ENCODE measurements at places on chromosomes 12 and 14.

DNA sequence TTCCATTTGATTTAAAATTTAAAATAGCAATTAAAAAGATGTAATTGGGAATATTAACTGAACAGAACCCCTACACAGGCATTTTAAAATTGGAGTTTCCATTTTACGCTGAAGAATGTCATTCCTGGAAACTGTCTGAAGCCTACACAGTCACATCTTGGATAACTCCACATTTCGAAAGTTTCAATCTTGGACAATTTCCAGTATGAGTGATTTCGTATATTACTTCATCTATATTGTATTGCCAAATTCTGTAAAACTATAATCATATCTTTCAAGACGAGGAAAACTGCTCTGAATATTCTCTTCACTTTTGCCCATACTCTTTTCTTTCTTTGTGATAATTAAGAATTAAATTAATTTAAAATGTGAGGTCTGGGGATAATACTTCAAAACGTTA, 194.2 kb upstream of the ABCD2 start:
- DNase-seq = no peak

GRCh38 chr14:104891664-104892530, 26.8 kb downstream of the CEP170B start:
- no peak for DNase-seq

- no peak for DNase-seq
These were observed 492.4 kb upstream of the TMPO start for GRCh38 chr12:98022961-98023360.

DNA sequence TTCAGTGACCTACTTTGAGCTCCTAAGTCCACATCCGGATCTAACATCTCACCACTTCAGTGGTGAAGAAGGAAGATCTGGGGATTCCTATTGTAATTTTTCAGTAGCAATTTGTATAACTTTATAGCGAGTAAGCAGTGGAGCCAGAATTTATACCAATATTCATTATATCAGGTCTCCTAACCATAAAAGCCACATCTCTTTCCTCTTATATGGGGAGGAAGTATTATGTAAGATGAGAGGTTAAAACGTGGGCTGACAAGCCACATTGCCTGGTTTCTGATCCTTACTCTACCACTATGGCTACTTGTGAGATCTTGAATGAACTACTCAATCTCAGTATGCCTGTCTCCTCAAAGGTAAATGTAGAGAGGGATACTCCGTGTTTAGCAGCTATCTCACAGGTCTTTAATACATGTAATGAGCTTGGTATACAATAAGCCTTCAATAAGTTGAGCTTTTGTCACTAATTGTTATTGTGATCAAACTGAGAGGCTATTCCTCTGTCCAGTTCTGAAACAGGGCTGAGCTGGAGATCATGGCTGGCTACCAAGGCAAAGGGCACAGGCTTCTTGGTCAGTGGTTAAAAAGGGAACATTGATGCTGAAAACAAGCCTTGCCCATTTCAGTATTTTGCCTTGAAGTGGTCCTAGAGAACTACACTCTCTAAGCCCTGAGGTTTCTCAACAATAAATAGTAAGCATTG, 3.3 kb upstream of the TMEM117 start:
- no peak for DNase-seq

DNA sequence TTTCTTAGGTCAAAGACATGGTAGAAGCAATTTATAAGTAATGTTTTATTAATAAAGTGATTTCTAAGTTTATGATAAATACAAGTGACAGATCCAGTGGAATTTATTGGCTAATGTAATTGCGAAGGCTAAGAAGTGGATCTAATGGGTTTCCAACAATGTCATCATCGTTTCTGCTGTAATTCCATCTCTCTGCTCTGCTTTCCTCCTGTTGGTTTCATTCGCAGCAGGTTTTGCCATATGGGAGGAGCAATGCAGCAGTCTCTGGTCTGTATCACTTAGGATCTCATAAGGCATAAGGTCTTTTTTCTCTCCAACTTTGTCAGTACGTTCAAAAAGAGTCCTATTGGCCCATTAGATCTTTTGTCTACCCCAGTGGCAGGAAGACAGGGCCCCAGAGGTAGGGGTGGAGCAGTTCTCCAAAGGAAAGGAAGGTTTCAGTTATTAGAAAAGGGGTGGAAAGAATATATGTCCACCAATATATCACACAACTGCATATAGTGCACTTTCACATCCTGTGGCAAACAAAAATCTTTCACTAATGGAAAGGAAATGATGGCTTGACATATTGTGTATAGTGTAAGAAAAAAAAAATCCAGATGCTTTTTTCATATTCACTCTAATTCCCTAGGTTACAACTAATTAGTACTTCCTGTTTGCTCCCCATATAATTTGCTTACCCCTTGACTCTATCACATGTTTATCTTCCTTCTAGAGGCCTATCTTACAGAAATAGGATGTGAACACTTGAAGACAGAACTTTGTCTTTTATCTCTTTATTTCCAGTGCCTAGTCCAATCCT, 451.3 kb downstream of the ZFP36L1 start:
- no peak for DNase-seq

DNA sequence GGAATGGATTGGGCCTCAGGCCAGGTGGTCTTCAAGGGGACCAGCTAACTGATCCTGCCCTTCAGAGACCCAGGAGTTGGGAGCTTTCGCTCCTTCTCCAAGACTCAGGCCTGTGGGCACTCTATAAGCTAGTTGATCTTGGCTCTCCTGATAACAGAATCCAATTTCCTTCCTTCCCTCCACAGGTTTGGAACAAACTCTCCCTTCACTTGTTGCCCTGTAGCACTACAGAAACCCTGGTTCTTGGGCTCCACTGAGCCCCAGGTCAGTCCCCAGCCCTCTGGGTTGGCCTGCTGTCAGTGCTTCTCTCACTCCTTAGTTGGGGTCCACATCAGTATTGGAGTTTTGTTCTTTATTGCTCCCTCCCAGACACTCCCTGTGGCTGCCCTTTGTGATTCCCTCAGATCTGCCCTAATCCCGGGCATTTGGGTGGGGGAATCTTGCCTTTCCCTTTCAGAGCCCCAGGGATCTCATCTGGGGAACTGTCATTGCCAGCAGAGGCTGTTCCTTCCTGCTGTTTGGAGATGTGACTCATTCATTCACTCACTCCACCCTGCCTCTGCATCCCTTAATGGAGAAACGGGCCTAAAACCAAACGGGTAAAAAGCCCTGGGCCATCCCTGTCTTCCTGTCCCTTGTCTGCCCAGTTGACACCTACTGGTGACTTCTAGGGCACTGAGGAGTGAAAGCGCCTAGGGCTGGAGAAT, 4.4 kb upstream of the GPD1 start:
- no peak for DNase-seq

- DNase-seq = no peak
These were observed 41.3 kb upstream of the SYCP3 start for GRCh38 chr12:101780599-101780998.

GRCh38 chr12:12398026-12398859, 41.4 kb downstream of the BORCS5 start:
- DNase-seq = no peak

- DNase-seq = no peak
These were observed 151.6 kb downstream of the TTLL5 start for GRCh38 chr14:75812622-75813021.

GRCh38 chr12:132651444-132652100, 33.0 kb downstream of the P2RX2 start:
- no peak for DNase-seq

- DNase-seq = no peak
These were observed 65.2 kb downstream of the MARK3 start for GRCh38 chr14:103450416-103450815.

GRCh38 chr14:96011131-96011530, 28.0 kb upstream of the C14orf132 start:
- DNase-seq = no peak

- no peak for DNase-seq
These were observed 9.5 kb downstream of the TBX3 start for GRCh38 chr12:114674251-114675047.

DNA sequence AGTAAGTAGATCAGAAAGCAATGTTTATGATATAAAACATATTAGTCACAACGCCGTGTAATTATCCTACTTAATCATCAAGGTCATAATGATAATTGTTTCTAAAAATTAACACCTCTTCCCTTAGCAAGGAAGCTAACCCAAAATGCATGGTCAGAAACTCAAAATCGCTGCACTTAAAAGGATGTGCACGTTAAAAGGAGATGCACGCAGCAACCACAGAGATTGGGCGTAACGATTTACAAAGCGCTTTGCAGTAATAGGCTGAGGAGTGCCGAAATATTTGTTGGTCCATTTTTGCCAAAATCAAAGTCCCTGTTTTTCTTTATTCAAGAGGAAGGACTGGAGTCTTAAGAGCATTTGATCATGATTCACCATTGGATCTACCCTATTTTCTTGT, 1077.2 kb downstream of the VRK1 start:
- DNase-seq = no peak

DNA sequence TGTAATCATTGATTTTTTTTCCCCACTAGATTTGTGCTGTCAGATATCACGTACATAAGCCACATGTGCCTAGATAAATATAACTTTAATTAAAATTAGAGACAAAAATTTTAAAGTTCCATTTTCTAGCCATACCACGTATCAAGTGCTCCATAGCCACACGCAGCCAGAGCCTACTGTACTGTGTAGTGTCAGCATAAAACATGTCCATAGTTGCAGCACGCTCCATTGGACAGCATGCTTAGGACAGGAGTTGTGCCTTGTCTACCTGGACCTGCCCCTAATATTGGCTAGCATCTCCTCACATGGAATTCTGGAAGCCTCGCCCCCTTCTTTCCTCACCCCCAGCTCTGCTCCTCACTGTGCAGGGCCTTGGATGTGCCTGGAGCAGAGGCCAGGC, 116.5 kb downstream of the SRGAP1 start:
- DNase-seq = no peak

DNA sequence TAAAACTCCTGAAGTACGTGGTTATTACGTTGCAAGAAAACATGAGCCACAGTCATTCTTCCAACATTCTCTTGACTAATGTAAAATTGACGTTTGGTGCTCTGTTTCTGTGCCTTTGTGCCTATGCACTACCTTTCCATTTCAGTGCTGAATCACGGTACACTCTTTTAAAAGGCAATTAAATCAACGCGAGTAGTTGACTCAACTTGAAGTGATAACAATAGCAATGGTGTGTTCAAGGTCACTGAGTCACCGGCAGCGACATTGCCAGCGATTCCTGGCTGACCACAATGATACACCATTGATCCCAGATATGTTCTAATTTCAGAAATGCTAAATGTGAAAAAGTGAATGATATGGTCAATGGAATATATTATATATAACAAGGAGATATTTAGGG, 17.8 kb downstream of the AK7 start:
- DNase-seq = no peak

GRCh38 chr12:23911574-23911973, 37.9 kb downstream of the SOX5 start:
- DNase-seq = no peak

- no peak for DNase-seq
These were observed 24.4 kb upstream of the CCDC175 start for GRCh38 chr14:59601056-59601455.

DNA sequence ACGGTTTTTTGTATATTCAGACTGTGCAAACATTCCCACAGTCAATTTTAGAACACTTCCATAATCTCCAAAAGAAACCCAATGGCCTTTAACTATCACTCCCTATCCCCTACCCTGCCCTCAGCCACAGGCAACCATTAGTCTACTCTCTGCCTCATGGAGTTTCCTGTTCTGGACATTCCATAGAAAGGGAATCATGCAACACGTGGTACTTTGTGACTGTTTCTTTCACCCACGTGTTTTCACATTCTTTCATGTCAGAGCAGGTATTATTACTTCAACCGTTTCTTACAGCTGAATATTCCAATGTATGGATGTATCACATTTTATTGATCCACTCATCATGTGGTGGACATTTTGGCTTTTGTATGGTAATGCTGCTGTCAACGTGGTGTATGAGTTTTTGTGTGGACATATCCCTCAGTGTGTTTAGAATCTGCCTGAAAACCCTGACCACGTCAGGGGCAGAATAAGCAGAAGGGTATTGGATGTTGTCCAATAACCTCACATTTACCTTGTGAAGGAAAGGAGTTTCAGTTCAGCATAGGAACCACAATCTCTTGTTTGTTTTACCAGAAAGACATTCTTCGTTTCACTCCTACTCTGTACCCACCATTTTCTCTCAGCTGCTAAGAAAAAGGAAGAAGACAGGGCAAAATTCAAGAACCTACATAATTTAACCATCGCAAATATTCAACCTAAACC, 107.5 kb upstream of the DYRK2 start:
- no peak for DNase-seq

DNA sequence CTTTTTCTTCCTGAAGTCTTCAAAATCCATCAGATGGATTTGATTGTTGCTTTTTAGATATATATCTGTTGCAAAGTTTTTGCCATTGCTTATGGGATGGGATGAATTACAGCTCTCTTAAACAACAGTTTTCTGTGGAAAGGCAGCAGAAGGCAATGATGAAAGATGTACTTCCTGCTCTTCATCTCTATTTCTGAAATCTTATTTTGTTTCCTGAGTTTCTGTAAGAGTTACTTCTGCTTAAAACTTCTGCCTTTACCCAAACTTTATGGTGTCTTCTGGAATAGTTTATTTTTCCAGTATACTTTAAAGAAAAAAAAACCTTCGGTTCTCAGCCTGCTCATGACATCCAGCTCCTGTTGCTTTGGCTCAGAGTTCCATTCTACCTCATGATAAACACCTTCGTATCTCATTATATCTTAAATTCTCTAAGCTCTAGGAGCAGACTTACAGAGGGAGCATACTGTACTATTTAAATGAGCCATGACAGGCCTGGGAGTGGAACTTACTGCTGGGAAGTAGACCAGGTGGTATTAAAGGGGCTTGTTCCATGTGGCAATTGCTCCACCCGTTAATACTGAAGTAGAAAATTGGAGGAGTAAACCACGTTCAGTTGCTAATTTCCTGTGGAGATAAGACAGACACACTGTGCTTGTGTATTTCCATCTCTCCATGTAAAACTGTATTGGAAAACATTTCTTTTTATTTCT, 288.4 kb downstream of the FBXL14 start:
- no peak for DNase-seq

GRCh38 chr14:21825149-21825743, 151.6 kb upstream of the OR4E1 start:
- peak; percentile 11 for DNase-seq

DNA sequence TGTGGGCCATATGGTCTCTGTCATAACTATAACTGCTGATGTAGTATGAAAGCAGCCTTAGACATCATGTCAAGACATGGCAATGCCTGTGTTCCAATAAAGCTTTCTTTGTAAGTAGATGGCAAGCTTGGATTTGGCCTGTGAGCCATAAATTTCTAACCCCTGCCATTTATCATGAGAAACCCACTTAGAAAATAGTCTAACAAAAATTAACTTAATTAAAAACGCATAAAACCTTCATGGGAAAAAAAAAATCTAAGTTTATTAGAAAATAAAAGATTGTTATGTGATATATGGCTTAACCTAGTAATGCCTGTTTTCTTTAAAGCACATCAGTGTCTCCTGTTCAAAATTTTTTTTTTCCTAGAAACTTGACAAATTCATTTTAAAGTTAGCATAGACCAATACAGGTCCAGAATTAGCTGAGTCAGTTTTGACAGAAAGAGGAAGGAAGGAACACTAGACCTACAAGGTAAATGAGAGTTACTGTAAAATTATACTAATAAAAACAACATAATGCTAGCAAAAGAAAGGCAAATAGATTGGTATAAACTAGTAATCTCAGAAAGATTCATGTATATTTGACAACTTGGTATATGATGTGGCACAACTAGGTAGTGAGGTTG, 68.2 kb downstream of the USP15 start:
- no peak for DNase-seq
